GOT3 (cell line): ENCODE measurements at places on chromosomes 5 and 9.

GRCh38 chr5:173704615-173705511 is 88.4 kb upstream of the BOD1 start:
- DNase-seq, result no peak

DNA sequence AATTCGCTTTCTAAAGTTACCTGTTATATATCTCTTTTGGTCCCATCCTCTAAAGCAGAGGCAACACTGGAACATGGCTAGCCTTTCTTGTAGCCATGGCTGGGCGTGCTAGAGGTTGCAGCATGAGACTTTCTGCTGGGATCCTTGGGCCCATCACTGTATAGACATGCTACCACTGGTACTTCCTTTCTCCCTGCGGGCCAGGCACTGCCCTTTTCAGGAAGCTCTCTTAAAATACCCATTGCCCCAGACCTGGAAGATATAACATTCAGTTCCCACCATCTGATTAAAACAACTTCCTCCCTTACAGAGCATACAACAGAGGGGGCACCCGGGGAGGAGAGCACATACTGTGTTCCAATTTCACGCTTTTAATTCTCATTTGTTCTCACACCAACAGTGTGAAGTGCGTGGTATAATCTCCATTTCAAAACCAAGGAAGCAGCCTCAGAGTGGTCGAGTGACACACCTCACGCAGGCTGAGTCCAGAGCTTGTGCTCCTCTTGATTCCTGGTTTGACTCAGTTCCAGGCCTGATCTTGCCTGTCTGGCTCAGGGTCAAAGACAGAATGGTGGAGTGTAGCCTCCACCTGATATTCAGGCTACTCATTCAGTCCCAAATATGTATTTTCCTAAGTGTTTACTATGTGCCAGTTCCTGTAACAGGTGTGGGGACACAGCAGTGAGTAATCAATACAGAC is 22.6 kb downstream of the PTGS1 start:
- no peak for DNase-seq

- DNase-seq, result no peak
Observed at GRCh38 chr5:68479524-68479923, 264.0 kb downstream of the PIK3R1 start.

DNA sequence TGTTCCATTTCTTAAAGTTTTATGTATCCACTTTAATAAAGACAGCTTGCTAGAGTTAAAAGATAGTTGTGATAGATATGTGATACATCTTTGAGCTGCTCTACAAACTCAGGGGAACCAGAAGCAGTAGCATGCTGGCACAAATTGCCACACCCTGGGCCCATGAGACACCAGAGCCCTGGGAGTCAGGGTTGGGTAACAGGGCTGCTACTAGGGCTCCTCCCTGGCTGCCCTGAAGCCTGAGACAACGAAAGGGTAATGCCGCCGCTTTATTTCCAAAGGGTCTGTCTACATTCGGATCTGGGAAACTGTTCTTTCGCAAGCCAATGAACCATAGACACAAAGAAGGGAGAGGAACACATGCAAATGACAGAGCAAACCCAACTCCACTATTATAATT is 29.2 kb downstream of the PTPN3 start:
- no peak for DNase-seq

GRCh38 chr9:2620919-2621721 is 467 bp upstream of the VLDLR start:
- DNase-seq, result peak; percentile 2

DNA sequence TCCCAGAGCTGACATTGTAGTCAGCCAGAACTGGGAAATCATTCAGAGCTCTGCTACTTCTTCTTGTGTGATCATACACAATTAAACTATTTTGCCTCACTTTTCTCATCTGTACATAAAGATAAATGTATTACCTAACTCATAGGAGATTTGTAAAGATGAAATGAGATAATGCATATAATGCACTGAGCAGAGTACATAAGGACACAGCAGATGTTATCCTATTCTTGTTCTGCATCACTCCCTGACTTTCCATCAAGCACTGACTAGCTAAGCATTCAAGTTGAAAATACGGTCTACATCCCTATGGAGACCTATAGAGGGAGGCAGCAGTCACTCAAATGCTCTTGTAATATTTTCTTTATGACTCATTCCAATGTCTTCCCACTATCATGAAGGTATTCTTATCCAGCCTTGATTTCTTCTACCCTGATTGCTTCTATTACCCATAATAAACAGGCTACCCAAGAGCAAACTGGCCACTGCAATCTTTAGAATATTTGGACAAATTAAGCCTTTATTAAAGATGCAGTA is 16.3 kb upstream of the PRR16 start:
- no peak for DNase-seq

GRCh38 chr9:137254624-137255447 is at the start of gene NELFB:
TSS of gene NELFB (plus strand) at chr9:137255327.
- DNase-seq, result peak; percentile 85

DNA sequence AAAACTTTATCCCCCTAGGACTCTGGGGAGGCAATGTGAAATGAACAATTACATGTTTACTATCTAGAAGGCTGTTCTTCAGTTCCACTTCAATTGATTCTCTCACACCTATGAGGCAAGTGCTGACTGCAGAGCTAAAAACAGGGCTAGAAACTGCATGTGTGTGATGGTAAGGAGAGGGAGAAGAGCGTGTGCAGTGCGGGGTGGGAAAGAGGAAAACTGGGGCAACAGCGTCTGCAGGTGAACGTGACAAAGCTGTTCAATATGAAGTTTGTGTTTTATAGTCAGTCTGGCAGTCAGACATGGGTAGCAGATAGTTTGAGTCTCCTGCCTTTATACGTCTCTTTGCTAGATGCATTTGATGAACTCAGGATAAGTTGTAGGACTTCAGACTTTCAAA is 6.6 kb upstream of the COMMD10 start:
- DNase-seq, result no peak

DNA sequence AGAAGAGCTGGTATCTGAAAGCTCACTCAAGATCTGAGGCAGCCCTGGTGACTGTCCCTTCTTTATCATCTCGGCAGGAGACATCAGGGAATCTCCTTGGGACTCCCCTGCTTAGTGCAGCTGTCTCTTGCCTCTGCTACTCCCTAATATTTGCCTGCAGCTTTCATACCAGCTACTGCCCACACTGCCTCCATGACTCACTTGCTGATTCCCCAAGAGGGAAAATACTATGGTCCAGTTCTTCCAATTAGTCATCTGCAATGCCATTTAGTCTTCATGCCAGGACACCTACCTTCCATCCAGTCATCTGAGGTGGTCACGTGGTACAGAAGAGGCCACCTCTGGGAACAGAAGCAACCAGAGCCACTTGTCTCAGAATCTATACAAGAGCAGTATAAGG is 270.8 kb downstream of the NTRK2 start:
- no peak for DNase-seq

- no peak for DNase-seq
Observed at GRCh38 chr9:126495411-126496180, 118.1 kb upstream of the LMX1B start.

DNA sequence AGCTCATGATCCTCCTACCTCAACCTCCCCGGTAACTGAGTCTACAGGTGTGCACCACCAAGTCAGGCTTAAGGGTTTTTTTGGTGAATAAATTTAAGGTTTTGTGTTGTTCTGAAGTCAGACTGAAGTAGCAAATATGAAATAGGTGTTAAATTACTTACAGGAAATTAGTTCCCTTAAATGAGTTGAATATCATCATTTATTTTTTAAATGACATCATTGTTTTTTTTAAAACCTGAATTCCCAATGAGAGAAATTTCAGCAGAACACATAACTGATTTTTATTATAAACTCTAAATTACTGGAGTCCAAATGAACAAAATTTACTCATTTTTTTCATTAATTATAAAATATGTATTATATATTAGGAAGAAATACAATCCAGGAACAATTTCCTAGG is 33.0 kb upstream of the NRG2 start:
- DNase-seq, result no peak

DNA sequence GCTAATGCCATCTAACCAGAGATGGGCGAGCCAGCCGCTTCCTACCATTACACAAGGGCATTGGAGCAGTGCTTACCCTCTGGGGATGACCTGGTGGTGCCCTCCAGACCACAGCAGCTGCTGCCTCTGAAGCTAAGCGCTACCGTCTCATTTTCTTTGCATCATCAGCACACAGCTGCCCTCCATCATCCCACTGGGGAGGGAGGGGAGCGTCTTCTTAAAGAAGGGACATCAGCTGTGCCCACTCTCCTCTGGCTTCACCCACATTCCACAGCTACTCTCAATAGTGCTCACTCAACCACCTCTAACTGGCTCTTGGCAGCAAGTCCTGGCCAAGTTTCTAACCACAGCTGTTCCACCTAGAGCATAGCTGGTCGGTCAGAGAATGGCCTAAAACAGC is 503.4 kb downstream of the NFIB start:
- DNase-seq, result no peak

GRCh38 chr5:148445578-148445977 is 61.8 kb downstream of the FBXO38 start:
- DNase-seq, result no peak

- no peak for DNase-seq
Observed at GRCh38 chr9:79403495-79403894, 168.3 kb upstream of the TLE4 start.

DNA sequence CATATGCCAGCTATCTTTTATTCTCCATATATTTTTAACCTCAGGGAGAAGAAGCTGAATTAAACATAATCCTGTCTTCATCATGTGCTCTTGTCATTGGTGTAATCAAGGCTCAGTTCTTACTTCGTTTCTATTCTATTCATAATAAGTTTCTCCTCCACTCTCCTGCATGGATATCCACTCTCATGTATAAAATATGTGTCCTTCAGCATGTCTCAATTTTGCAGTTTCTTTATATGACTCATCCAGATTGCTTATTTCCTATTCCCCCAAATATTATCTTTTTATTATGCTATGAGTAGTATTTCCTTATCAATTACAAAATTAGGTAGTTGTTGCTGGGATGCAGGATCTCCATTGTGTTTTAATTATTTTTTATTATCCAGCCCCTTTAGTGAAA is 643.7 kb upstream of the ACO1 start:
- DNase-seq, result no peak

- no peak for DNase-seq
Observed at GRCh38 chr5:23319901-23320300, 187.5 kb upstream of the PRDM9 start.

GRCh38 chr9:23825700-23826099 is 340 bp downstream of the ELAVL2 start:
- DNase-seq, result no peak

DNA sequence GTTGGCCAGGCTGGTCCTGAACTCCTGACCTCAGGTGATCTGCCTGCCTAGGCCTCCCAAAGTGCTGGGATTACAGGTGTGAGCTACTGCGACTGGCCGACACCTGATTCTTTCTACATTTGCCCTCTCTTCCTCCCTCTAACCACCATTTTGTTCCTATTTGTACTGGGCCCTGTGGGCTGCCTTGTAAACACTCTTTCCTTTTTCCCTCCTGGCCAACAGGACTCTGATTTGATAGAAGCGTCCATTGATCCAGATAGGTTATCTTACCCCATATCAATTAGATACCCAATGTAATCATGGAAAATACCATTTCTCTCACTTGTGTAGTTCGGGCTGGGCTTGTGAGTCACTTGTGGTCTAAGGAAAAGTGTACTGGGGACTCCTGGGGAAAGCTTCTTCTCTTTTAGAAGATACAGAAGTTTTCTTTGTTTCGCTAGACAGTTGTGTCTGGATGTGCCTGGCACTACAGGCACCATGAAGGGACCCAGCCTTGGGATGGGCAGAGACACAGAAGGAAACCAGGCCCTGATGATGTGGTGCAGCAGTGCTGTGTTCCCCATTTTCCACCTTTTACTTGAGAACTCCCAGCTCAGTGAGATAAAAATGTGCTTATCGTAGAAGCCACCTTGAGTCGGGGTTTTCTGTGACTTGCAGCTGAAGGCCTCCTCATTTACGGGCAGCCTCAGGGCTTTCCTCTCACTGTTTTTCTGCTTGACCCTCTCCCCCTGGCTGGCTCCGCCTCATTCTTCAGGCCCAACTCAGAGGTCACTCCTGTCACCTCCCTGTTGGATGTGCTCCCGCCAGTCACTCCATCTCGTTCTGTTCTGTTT is 32.8 kb upstream of the CPEB4 start:
- DNase-seq, result no peak

- DNase-seq, result no peak
Observed at GRCh38 chr9:20043035-20043434, 254.2 kb upstream of the SLC24A2 start.
